Germinal center (tissue), 1 donor: ENCODE measurements at places on chromosomes 3 and 15.

GRCh38 chr3:61417352-61417751 lies 144.0 kb upstream of the PTPRG start:
- DNase-seq: no peak

DNA sequence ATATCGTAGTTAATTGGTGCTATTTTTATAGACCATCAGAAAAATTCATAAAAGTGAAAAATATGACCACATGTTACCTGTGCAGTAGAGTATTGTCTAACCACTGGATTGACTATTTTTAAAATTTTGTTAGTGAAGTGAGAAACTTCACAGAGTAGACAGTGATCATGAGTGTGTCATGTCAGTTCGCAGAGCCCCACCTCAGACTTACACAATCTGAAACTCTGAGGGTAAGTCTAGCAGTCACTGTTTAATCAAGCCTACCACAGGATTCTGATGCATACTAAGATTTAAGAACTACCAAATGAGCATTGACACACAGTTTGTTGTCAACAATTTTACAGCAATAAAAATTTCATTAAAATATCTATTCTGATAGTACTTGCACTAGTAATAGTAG lies 552.9 kb upstream of the SUCLG2 start:
- no peak for DNase-seq

- DNase-seq: no peak
Measured at GRCh38 chr15:75895731-75896130, 7.9 kb upstream of the FBXO22 start.

DNA sequence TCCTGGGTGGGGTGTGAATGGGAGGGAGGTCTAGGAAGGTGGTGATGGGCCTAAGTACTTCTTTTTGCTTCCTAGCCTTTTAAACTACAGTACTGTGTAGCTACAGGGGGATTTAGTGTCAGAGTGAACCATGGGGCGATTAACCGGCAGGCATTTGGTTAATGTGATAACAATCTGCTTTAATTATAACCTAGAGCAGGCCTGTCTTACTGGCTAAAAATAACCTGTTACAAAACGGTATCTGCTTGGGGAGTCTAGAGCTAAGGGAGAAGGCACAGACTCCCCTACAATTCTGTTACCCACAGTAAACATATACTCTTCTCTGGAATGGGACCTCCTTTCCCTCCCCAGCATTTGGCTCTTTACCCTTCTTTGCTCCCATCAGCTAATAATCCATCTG lies 85.4 kb downstream of the RBPMS2 start:
- no peak for DNase-seq
